ENCODE measurements at places on chromosomes 5 and 9.

- no peak for DNase-seq
These were observed 35.6 kb downstream of the PTTG1 start for GRCh38 chr5:160457252-160457651.

- no peak for DNase-seq
These were observed 73.3 kb downstream of the RXRA start for GRCh38 chr9:134399435-134400056.

GRCh38 chr9:130193531-130194377 is 21.6 kb downstream of the NCS1 start:
- no peak for DNase-seq

DNA sequence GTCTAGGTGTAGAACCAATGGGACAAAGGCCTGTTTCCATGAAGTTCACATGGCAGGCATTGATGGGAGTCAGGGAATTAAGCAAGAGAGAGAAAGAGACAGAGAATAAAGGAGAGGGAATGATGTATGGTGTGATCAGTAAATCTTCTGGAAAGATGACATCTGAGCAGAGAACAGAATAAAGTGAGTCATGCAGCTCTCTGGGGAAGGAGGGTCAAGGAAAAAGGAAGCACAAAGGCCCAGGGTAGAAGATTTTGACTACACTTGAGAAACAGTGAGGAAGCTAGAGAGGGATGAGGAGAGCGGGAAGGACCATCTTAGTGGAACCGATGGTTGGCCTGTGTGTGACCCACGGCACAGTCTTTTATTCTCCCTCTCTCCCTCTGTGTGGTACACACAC is 425.9 kb downstream of the SPOCK1 start:
- no peak for DNase-seq

- DNase-seq: no peak
These were observed 146.4 kb upstream of the ERCC6L2 start for GRCh38 chr9:95729046-95729445.

- no peak for DNase-seq
These were observed 4.1 kb downstream of the MRPS2 start for GRCh38 chr9:135504262-135505243.

DNA sequence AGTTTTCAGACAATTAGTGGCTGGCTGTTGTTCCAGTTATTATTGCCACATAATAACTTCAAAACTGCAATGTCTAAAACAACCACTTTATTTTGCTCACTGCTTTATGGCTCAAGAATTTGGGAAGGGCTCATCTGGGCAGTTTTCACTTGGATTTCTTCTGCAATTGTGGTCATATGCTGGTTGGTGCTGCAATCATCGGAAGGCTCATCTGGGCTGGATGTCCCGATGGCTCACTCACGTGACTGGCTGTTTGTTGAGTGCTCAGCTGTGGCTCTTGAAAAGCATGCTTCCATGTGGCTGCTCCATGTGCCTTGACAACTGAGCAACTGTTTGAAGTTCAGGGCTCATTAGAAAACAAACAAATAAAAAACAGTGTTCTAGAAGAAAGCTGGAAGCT is 1032.5 kb downstream of the DTWD2 start:
- no peak for DNase-seq

DNA sequence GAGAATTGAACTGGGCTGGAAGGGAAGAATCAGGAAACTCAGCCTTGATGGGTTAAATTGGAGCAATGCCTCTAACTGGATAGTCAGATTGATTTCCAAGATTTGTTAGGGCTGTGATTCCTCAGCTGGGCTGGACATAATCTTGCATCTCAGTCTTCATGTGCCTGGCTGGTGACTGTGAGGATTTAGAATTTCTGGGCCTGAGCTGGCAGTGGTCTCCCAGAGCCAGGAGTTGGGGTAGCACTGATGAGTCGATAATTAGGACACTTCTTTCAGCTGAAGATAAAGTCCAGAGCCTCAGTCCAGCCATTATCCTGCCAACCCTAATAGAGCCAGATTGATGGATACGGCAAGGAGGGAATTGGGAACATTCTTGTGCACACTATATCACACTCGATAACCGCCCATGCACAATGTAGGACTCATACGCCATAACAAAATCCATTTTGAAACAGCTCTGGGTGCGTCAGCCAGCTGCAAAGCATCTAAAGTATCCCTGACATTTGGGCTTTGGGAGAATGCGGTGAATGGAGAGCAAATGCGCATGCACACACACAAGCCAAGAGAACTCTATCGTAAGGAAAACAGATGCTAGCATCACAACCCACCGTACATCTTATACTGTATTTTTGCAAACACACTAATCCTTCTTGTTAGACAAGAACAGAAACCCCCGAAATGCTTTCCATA is 405.1 kb upstream of the KLF4 start:
- no peak for DNase-seq

DNA sequence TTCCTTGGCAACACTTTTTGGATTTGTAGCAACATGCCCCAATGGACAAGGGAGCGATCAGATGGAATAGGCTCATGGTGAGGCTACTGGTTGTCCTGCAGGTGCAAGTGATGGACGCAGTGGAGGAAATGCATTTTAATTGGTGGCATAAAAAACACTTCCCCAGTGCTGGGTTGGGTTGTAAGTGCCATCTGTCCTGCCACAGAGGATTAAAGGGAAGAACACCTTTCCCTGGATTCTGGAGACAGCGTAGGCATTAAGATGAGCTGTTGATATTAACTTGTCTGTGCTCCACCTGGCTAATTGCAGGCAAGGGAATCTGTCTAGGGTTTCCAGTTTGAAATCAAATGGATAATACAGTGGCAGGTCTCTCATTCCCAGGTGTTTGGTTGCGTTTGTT is 173.4 kb downstream of the ZNF462 start:
- DNase-seq: no peak

All from stimulated activated CD8-positive, alpha-beta memory T cell treated with anti-CD3 and anti-CD28 coated beads, Interleukin-4, amount 100 ng/mL, for 1 hour (primary cell).